ENCODE measurements at places on chromosomes 5 and 9.

DNA sequence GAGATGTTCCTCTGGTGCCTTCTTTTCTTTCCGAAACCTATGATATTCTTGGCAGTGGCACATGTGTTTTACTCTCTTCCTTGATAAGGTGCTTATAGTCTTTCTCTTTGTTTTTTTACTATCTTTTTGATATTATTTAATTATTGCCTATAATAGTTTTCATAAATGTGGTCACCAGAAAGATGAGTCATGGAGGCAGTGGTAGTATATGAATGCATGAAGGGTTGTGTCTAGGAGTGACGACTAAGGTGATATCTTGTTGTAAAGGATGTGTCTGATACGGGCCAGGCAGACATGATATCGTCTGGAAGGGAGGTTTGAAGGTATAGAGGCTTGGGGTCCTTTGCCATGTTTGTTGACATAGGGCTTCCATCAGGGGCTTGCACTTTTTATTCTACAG is 36.8 kb downstream of the SLC44A1 start:
- DNase-seq = no peak

GRCh38 chr9:113011911-113012381 is at the start of gene ZNF883:
Gene ZNF883, minus strand, starts transcription at chr9:113012192.
- DNase-seq = peak; percentile 67

GRCh38 chr5:142319560-142320429 is 5.0 kb downstream of the SPRY4 start:
- DNase-seq = no peak

DNA sequence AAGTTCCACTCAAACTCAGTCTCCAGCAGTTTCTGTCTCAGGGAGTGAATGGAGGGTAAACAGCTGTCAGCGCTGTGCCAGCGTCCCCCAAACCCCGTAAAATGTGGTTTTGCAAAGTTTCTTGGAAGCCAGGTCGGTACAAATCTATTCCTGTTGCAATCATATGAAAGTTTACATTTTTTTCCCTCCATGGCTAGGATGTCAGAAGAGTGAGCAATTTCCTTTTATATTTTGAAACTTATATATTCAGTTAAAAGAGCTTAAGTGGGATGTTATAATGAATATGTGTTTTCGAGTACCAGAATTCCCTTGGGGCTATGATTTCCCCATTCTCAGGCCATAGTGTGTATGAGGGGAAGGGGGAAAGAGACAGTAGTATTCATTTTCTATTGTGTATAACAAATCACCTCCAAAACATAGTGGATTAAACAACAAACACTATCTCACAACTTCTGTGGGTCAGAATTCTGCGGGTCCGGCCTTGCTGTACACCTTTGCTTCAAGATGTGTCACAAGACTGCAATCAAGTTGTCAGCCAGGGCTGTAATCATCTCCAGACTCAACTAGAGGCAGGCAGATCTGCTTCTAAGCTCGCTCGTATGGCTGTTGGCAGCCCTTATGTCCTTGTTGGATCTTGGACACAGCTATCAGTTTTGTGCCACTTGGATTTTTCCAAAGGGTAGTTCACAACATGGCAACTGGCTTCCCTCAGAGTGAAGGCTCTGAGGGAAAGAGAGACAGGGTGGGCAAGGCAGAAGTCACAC is 107.4 kb downstream of the SNX18 start:
- DNase-seq = no peak

DNA sequence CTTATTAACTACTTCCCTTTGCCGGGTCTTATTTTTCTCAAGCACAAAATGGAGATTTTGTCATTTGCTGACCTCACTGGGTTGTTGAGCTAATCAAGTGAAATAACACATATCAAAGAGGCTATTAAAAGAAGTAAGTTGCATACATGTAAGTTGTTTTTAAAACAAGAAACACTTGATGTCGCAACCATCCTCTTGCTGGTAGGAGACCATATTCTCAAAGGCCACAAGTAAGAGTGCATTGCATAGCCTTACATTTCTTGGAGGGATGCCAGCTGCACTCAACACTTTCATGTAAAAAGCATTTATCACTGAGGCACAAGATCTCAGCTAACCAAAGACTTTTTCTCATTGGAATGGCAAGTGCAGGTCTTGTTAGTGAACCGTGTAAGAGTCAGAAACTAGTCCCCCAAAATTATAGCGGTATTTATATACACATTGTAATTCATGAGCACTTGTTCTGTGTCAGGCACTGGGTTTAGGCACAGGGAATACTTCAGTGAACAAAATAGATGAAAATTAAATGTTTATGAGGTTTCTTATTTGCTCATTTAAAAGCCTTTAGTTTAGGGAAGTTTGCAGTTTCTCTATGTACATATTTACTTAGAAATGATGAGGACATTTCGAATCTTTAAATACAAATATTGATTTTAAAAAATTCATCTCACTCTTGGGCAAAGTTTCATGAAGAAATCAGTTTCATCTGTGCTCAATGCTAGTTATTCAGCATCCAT is 72.0 kb downstream of the ZFAND5 start:
- no peak for DNase-seq

DNA sequence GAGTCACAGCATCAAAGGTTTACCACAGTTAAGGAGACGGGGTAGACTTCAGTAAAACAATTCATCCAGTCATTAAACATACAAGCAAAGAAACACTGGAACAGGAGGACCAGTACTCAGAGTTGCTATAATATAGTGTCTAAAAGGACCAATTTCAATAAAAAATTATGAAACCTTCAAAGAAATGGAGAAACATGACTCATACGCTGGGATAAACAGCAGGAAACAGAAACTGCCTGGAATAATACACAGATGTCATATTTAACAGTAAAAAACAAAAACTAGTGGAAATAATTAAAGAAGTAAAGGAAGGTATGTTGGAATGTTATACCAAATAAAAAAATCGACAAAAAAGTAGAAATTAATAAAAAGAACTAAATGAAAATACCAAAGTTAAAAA is 1075.9 kb downstream of the NR2F1-AS1 start:
- no peak for DNase-seq

Data from RPMI8226 (cell line).